ENCODE measurements at places on chromosomes 7 and 10. TPM values are rescaled to one million over a fixed set of nuclear protein-coding genes. Genes with fewer than 3 reads are reported as not detected.

Gene CALN1
- polyA plus RNA-seq: 7.8 TPM

Gene SEMA4G
- 1.7 TPM for polyA plus RNA-seq

Gene ABCB4
- not detected for polyA plus RNA-seq

Gene PHKG1
- polyA plus RNA-seq: not detected

Gene CYP26C1
- not detected for polyA plus RNA-seq

Gene BBIP1
- polyA plus RNA-seq: 73.3 TPM

Gene PRPS1L1
- not detected for polyA plus RNA-seq

Gene CHPF2
- polyA plus RNA-seq: 22.1 TPM

Gene STEAP1B
- polyA plus RNA-seq: not detected

Gene NODAL
- 0.46 TPM for polyA plus RNA-seq

Gene SCART1
- 6.1 TPM for polyA plus RNA-seq

Gene ZNF735
- polyA plus RNA-seq: not detected

Gene CALHM3
- polyA plus RNA-seq: not detected

Gene C7orf57
- polyA plus RNA-seq: not detected

Gene TMEM225B
- 3.6 TPM for polyA plus RNA-seq

All from neural cell (in vitro differentiated cells).